ENCODE measurements at places on chromosomes 6 and 20.

DNA sequence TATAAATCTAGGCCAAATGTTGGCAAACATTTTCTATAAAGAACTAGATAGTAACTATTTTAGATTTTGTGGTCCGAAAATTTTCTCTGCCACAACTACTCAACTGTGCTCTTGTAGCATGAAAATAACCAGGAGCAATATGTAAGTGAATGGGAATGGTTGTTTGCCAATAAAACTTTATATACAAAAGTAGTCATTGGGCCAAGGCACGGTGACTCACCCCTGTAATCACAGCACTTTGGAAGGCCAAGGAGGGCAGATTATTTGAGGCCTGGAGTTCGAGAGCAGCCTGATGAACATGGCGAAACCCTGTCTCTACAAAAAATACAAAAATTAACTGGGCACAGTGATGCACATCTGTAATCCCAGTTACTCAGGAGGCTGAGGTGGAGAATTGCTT, 617.1 kb downstream of the EPM2A start:
- DNase-seq: no peak

- DNase-seq: no peak
Measured at GRCh38 chr6:30613251-30614043, 3.6 kb downstream of the PPP1R10 start.

- peak; percentile 34 for DNase-seq
Measured at GRCh38 chr6:44655412-44656342, 268.2 kb downstream of the CDC5L start.

- no peak for DNase-seq
Measured at GRCh38 chr20:23242556-23243180, 107.9 kb upstream of the NXT1 start.

DNA sequence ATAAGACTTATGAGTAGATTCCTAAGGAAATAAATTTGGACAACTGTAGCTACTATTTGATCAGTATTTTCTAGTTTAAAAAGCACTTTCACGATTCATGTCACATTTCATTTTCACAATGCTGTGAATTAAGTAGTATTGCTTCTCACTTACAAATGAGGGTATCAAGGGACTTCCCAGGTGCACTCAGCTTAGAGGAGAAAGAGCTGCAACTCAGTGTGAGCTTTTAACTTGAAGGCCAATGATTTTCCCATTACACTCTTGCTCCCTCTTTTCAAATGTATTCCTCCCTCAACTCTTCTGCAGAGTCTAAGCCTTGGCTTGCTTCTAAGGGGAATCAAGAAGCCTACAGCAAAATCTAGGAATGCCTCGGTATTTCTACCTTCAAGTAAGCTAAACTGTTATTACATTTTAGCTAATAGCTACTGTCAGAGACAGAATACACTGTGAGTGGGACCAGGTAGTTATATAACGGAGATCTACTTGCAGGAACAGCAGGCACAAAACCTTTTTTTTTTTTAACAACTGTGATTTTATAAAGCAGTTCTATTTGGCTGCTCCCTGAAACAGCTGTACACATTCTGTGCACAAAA, 339.0 kb downstream of the SYNE1 start:
- no peak for DNase-seq

- DNase-seq: no peak
Measured at GRCh38 chr6:49618257-49618656, 18.4 kb downstream of the RHAG start.

DNA sequence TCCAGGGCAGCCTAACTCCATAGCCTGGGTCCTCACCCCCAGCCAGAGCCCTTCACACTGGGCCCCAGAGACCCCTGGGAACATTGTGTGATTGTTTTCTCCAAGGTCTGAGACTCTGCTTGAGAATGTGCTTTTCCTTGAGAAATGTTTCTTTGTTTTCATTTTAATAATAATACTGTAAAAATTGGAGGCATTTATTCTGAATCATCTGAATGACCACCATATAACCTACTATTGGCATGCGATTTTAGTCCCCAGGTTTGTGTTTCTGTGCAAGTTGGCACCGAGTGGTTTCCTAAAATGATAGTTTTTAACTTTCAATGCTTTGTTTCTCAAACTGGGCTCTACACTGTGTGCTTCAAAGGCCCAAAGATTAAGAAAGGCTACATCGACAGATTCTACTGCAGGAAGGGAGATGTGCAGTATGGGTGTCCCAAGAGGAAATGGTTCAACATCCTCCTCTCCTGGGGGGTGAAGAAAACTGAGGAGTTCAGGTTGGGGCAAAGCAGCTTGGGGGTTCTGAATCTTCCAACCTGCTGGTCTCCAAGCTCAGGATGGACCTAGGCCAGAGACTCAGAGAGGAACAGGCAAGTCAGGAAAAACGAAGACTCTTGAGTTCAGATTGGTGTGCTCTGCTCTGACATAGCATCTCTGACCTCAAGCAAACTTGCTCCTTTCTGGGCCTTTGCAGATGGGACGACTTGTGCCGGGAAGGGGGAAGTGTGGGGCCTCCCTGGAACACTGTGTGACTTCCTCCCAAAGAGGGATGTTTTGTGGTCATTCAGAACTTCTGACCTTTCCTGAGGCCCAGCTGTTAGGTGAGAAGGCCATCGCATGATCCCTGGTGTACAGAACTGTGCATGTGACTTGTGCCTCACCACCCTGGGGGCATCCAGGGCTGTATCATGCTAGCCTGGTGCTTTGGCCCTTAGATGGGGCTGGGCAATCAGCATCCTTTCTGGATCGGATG, 31.0 kb downstream of the DAAM2 start:
- no peak for DNase-seq

DNA sequence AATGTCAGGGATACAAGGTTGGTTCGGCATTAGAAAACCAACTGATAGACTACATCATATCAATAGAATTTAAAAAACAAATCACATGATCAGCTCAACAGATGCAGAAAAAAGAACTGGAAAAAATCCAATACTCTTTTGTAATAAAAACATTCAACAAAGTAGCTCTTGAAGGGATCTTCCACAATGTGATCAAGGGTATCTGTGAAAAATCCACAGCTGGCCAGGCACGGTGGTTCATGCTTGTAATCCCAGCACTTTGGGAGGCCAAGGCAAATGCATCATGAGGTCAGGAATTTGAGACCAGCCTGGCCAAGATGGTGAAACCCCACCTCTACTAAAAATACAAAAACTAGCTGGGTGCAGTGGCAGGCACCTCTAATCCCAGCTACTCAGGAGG, 63.1 kb downstream of the ASCC3 start:
- no peak for DNase-seq

- no peak for DNase-seq
Measured at GRCh38 chr6:20584100-20584731, 50.0 kb downstream of the CDKAL1 start.

DNA sequence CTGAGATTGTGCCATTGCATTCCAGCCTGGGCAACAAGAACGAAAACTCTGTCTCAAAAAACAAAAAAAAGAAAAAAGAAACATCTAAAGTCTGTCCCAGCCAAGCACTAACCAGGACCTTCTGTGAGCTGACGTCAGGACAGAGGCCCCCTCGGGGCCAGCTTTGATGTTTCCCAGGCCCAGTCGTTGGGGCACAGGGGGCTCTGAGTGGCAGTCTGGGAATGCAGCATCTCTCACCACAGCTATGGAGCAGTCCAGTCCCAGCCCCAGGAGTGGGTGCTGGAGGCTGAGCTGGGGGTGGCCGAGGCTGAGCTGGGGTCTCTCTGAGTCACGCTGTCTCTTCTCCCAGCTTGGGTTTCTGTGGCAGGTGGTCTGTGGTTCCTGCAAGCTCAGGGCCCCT, 46.0 kb upstream of the SRF start:
- DNase-seq: no peak

DNA sequence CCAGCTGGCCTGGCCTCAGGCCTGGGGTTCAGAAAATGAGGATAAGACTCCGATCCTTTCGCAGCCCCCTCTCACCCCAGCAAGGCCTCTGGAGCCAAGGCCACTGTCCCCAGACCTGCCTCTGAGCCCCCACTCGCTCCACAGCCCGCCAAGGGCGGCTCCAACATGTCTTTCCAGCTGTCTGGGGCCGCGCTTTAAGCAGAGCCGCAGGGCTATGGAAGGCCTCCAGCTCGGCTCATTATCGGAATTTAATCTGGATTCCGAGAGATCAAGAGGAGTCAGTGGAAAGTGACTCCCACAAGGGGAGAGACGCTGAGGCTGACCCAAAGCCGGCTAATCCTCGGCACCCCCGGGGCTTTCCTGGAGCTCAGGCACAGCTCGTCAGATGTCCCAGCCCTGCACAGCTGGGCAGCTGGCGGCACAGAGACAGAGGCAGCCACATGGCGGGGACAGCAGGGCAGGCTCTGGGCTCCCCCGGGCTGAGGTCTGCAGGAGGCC, 41.8 kb downstream of the BMP7 start:
- DNase-seq: no peak

- DNase-seq: no peak
Measured at GRCh38 chr6:133198725-133199124, 42.4 kb upstream of the EYA4 start.

- DNase-seq: no peak
Measured at GRCh38 chr6:138087593-138088325, 19.5 kb downstream of the PERP start.

DNA sequence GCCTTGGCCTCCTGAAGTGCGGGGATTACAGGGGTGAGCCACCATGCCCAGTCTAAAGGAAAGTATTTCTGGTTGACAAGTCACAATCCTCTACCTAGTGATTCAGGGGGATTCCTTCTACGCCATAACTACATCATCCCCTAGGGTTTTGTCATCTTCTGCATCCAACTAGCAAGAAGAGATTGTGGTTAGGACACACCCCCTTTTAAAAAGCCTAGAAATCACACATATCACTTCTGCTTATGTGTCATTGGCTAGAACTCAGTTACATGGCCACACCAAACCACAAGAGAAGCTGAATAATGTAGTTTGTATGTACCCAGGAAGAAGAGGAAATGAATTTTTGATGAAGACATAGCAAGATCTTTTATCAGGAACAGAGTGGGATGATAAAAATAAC, 14.7 kb upstream of the CHD6 start:
- peak; percentile 72 for DNase-seq

- no peak for DNase-seq
Measured at GRCh38 chr6:43274916-43275597, 23.0 kb upstream of the SLC22A7 start.

GRCh38 chr6:87828044-87828443, 126.0 kb upstream of the AKIRIN2 start:
- DNase-seq: no peak

GRCh38 chr20:4216142-4216735, 200.9 kb upstream of the RNF24 start:
- DNase-seq: no peak

GRCh38 chr6:82247505-82248272, at the start of gene IBTK:
Gene IBTK (minus strand): TSS chr6:82247744. CDS start chr6:82240486, 7,258 bp downstream.
- peak; percentile 22 for DNase-seq

DNA sequence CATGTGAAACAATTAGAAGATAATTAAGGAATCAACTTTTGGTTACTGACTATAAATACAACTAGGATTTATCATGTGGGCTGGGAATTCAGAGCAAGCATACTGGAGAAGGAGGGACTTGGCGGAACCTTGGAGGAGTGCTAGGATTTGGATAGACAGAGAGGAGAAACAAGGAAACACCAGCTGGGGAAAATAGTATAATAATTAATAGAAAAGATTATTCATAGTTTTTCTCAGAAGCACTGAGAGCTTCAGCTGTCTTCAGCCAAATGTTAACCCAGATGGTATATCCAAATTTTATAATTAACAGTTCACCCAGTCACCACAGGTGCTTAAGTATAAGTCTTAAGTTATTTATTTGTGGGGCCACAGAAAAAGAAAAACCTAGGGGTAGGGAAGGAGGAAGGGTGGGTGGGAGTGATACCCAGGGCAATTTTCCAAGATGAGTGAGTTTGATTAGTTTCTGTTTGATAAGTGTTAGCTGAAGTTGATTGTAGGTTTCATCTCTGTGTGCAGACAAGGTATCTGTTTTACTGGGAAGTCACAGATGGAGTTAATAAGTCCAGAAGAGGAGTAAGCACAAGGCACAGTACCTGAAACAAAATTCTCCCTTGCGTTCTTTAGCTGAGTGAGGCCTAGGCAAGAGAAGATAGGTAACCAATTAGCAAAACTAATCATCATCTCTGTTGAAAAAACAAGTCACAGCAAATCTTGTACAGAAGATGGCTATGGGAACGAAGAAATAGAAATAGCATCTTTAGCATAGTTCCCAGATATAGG, 175.5 kb downstream of the TFAP2B start:
- DNase-seq: no peak

Measured in SIG-M5 (cell line).